ENCODE measurements at places on chromosomes 5 and 9.

- DNase-seq, result no peak
These were observed 281.7 kb downstream of the PARP8 start for GRCh38 chr5:50947906-50948683.

GRCh38 chr9:24459953-24460352, 85.7 kb downstream of the IZUMO3 start:
- no peak for DNase-seq

GRCh38 chr5:137071931-137072330, 427.2 kb downstream of the SPOCK1 start:
- no peak for DNase-seq

GRCh38 chr9:96508227-96508940, 58.4 kb downstream of the HABP4 start:
- DNase-seq, result no peak

DNA sequence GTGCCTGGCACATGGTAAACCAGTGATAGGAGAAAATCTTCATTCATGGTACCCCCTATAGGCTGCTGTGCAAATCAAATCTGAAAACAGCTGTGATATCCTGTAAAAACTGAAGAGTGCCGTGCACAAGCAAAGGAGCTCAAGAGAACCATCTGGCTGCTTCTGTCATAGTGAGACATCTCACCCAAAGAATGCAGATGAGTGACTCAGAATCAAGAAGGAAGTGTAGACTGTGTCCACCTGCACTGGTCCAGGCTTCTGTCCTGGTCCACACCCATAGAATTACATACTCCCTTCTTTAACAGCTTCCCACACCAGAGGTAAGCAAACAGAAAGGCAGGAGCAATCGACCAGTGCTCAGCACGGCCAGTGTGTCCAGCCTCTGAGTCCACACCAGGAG, 195.9 kb downstream of the ASTN2 start:
- DNase-seq, result peak; percentile 11

- no peak for DNase-seq
These were observed 94.1 kb downstream of the DENND1A start for GRCh38 chr9:123835821-123836220.

GRCh38 chr5:126987271-126987899, 43.0 kb downstream of the MARCHF3 start:
- DNase-seq, result no peak

GRCh38 chr5:96919754-96920197, 16.1 kb upstream of the LNPEP start:
- no peak for DNase-seq

DNA sequence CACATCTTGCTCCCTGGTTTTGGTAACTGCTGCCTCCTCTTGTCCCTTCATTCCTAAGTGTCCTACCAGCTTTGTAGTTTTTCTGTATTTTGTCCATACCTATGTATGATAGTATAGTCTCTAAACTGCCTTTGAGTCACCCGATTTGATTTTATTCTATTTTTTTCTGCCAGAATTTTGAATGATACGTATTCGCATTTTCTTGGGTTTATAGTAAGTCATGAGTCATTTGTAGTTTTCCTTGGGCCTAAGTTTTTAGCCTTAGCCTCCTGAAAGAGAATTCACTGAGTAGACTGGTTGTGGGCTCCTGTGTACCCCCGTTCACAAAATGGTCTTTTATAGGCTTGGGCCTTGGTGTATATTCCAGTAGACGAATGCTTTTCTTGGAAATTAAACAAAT, 59.6 kb downstream of the LRRTM2 start:
- no peak for DNase-seq

- no peak for DNase-seq
These were observed 314.4 kb downstream of the GADD45G start for GRCh38 chr9:89919171-89919681.

GRCh38 chr5:143051244-143052058, 281.3 kb downstream of the ARHGAP26 start:
- peak; percentile 46 for DNase-seq

GRCh38 chr5:56211298-56211865, 21.7 kb downstream of the ANKRD55 start:
- no peak for DNase-seq

GRCh38 chr9:111853450-111853827, 43.2 kb upstream of the UGCG start:
- DNase-seq, result no peak

GRCh38 chr5:138536665-138537315, 6.2 kb downstream of the ETF1 start:
- DNase-seq, result no peak

GRCh38 chr9:8877753-8878494, 1078.3 kb upstream of the DMAC1 start:
- DNase-seq, result no peak

GRCh38 chr5:112548246-112548881, 129.3 kb upstream of the EPB41L4A start:
- no peak for DNase-seq

- no peak for DNase-seq
These were observed 176.6 kb downstream of the CACNA1B start for GRCh38 chr9:138053996-138054752.

Measured in NCI-H446 (cell line).